ENCODE measurements at places on chromosomes 1 and 21. TPM values are rescaled to one million over a fixed set of nuclear protein-coding genes. Genes with fewer than 3 reads are reported as not detected.

DNA sequence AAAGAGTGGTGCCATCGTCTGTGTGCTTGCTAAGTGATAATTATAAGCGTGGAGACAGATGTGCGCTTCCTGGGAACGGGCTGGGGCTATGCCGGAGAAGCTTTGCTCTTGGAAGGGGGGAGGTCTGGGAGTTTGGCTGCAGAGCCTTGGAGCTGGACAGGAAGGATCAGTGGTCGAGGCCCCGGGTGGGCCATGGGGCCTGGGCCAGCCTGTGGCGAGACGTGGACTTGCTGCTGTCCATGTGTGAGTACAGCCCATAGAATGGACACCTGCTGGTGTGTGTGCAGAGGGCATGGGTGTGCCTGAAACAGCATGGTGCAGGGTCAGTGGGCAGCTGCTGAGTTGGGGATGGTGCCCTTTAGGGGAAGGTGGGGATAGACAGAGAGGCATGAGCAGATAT is 121.3 kb downstream of the PCBP3 start:
- H3K27ac ChIP-seq = no peak overlapping the region
- H3K4me3 ChIP-seq = no peak overlapping the region
- DNase-seq = no peak
- H3K4me1 ChIP-seq = peaks cover 20% of the 10 kb centered on the region

- no peak overlapping the region for H3K4me3 ChIP-seq
- DNase-seq = no peak
- H3K27ac ChIP-seq = no peak overlapping the region
- no peaks in the 10 kb centered on the region for H3K4me1 ChIP-seq
- H3K27me3 ChIP-seq = no peaks in the 10 kb centered on the region
These were observed 12.2 kb downstream of the CDC42BPA start for GRCh38 chr1:227305894-227306626.

DNA sequence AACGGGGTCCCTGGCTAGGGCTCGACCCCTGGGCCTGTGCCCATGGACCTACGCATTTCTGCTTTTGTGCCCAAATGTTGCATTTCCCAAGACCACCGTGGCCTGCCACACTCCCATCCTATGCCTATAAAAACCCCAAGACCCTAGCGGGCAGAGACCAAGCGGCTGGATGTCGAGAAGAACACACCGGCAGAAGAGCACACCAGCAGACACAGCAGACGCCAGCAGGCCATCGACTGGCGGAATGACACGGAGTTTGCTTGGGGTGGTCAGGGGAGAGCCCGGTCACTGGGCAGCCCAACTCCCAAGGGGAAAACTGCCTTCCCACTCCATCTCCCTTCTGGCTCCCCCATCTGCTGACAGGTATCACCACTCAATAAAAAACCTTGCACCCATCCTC is 4.4 kb downstream of the TCP10L start:
- DNase-seq = no peak
- H3K4me3 ChIP-seq = no peak overlapping the region
- no peaks in the 10 kb centered on the region for H3K36me3 ChIP-seq
- H3K27ac ChIP-seq = no peak overlapping the region
- no peaks in the 10 kb centered on the region for H3K4me1 ChIP-seq
- no peaks in the 10 kb centered on the region for H3K27me3 ChIP-seq

CFAP74 gene
- total RNA-seq = not detected

- H3K4me3 ChIP-seq = no peak overlapping the region
- no peak for DNase-seq
- no peaks in the 10 kb centered on the region for H3K36me3 ChIP-seq
- H3K4me1 ChIP-seq = no peaks in the 10 kb centered on the region
- no peaks in the 10 kb centered on the region for H3K27me3 ChIP-seq
- H3K27ac ChIP-seq = no peak overlapping the region
These were observed 6.8 kb upstream of the COL6A2 start for GRCh38 chr21:46091118-46091517.

AADACL4 gene
- not detected for total RNA-seq

- no peak for DNase-seq
- no peaks in the 10 kb centered on the region for H3K27me3 ChIP-seq
- no peaks in the 10 kb centered on the region for H3K36me3 ChIP-seq
- no peak overlapping the region for H3K4me3 ChIP-seq
- no peaks in the 10 kb centered on the region for H3K4me1 ChIP-seq
These were observed 177.7 kb downstream of the ADSS2 start for GRCh38 chr1:244273845-244274619.

GRCh38 chr1:116769561-116769977 is 15.3 kb downstream of the CD2 start:
- peaks cover 87% of the 10 kb centered on the region for H3K4me1 ChIP-seq
- H3K36me3 ChIP-seq = peaks cover 37% of the 10 kb centered on the region
- peak overlapping the region; percentile 40 for H3K27ac ChIP-seq
- no peaks in the 10 kb centered on the region for H3K27me3 ChIP-seq

CENPL gene
- total RNA-seq = 24.9 TPM

DNA sequence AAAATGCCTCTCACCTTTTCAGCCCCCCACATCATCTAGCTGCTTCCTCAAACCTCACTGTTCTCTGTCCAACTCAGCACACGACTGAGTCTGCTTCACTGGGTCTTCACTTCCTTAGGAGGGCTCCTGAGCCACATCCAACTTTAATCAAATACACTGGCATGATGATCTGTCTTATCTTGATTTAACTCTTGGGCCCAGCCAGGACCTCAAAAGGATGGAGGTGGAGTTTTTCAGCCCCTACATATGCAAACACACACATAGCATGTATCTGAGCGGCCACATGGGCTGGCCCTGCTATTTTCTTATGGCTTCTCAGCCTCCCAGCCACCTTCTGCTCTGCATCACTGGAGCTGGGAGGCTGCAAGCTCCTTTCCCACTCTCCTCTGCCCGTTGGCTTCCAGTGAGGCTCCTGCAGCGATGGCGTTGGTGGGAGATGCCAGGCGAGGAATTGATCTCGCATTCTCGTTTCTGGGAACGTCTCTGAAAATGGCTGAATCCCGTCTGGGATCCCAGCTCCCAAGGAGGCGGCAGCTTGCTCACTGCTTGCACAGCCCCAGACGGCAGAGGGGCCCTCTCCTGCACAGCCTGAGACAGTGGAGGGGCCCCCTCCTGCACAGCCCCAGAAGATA is 1.8 kb upstream of the PRXL2B start:
- peak; percentile 36 for DNase-seq
- H3K4me1 ChIP-seq = peaks cover 41% of the 10 kb centered on the region
- H3K4me3 ChIP-seq = peak overlapping the region; percentile 94
- no peaks in the 10 kb centered on the region for H3K27me3 ChIP-seq

GRCh38 chr1:6960291-6960811 is 175.1 kb downstream of the CAMTA1 start:
- no peaks in the 10 kb centered on the region for H3K36me3 ChIP-seq
- DNase-seq = no peak
- no peak overlapping the region for H3K27ac ChIP-seq
- H3K27me3 ChIP-seq = peaks cover 6% of the 10 kb centered on the region

DNA sequence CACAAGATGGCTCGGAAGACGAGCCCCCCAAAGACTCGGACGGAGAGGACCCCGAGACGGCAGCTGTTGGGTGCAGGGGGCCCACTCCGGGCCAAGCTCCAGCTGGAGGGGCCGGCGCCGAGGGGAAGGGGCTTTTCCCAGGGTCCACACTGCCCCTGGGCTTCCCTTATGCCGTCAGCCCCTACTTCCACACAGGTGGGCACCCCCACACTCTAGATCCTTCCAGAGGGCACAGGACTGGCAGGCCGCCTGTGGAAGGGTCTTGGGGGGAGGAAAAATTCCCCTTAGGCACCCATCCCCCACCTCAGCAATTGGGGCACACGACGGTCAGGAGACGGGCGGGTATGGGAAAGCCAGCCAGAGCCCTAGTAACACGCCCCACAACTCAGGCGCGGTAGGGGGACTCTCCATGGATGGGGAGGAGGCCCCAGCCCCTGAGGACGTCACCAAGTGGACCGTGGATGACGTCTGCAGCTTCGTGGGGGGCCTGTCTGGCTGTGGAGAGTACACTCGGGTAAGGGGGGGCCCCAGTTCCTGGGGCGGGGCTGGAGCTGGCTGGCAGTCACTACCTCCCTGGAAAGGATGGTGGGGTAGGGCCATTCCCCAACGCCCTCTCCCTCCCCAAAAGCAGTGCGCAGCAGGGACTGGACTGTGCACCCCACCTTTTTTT is 16.1 kb downstream of the NOC2L start:
- DNase-seq = no peak
- H3K27me3 ChIP-seq = peaks cover 22% of the 10 kb centered on the region
- no peak overlapping the region for H3K4me3 ChIP-seq
- no peak overlapping the region for H3K27ac ChIP-seq

- no peaks in the 10 kb centered on the region for H3K36me3 ChIP-seq
- H3K27me3 ChIP-seq = no peaks in the 10 kb centered on the region
- H3K4me3 ChIP-seq = no peak overlapping the region
- H3K4me1 ChIP-seq = peaks cover 19% of the 10 kb centered on the region
- H3K27ac ChIP-seq = no peak overlapping the region
- DNase-seq = no peak
These were observed 46.9 kb downstream of the IER5 start for GRCh38 chr1:181135437-181135731.

GRCh38 chr1:109201123-109201703 is 12.5 kb upstream of the SARS1 start:
- H3K36me3 ChIP-seq = no peaks in the 10 kb centered on the region
- no peak overlapping the region for H3K4me3 ChIP-seq
- peaks cover 10% of the 10 kb centered on the region for H3K4me1 ChIP-seq
- no peak for DNase-seq
- no peaks in the 10 kb centered on the region for H3K27me3 ChIP-seq

TTC22 gene
- total RNA-seq = 2.8 TPM

- no peak overlapping the region for H3K27ac ChIP-seq
- no peaks in the 10 kb centered on the region for H3K4me1 ChIP-seq
- DNase-seq = no peak
These were observed 97.2 kb upstream of the ZNF678 start for GRCh38 chr1:227466039-227466645.

TFF2 gene
- not detected for total RNA-seq

DNA sequence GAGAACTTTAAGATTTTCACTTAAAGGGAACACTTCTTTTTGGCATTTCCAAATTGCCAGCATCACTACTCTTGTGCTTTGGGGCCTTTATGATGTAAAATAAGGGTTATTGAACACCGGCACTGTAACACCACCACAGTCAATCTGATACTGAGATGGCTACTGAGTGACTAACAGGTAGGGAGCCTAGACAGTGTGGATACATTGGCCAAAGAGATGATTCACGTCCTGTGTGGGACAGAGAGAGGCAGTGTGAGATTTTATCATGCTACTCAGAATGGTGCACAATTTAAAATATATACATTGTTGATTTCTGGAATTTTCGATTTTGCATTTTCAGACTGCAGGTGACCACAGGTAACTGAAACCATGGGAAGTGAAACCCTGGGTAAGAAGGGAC is 261.6 kb downstream of the SPATA17 start:
- no peaks in the 10 kb centered on the region for H3K36me3 ChIP-seq
- no peaks in the 10 kb centered on the region for H3K27me3 ChIP-seq
- H3K4me3 ChIP-seq = no peak overlapping the region
- H3K4me1 ChIP-seq = no peaks in the 10 kb centered on the region
- H3K27ac ChIP-seq = no peak overlapping the region
- DNase-seq = no peak

AADACL3 gene
- total RNA-seq = not detected

DNA sequence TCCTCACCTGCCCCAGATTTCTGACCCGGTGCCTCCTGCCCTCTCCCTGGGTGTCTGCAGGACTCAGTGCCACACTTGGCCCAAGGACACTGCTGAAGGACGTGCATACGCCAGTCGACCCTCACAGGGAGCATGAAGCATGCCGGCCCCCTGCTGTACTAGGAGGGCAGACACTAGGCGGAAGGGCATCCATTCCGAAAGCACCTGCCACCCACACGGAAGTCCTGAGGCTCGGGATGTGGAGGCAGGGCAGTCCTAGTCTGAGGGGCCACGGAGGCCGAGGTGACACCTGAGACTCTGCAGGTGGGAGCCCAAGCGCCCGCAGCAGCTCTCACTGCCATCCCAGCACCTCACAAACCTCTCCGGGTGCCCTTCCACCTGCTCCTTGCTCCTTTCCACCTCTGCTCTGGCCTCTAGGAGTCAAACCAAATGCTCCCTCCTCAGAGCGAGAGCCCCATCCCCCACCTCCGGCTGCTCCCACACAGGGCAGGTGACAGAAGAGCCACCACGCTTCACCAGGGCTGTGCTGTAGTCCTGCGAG is 2.4 kb downstream of the NPHP4 start:
- no peaks in the 10 kb centered on the region for H3K36me3 ChIP-seq
- H3K27me3 ChIP-seq = no peaks in the 10 kb centered on the region
- peaks cover 22% of the 10 kb centered on the region for H3K4me1 ChIP-seq
- no peak overlapping the region for H3K27ac ChIP-seq

SPRR2B gene
- not detected for total RNA-seq

GRCh38 chr1:167697667-167698141 is 24.1 kb upstream of the MPZL1 start:
- no peaks in the 10 kb centered on the region for H3K4me1 ChIP-seq
- no peak for DNase-seq
- H3K27me3 ChIP-seq = no peaks in the 10 kb centered on the region
- H3K36me3 ChIP-seq = peaks cover 77% of the 10 kb centered on the region
- no peak overlapping the region for H3K4me3 ChIP-seq

RGS13 gene
- 0.24 TPM for total RNA-seq

DNA sequence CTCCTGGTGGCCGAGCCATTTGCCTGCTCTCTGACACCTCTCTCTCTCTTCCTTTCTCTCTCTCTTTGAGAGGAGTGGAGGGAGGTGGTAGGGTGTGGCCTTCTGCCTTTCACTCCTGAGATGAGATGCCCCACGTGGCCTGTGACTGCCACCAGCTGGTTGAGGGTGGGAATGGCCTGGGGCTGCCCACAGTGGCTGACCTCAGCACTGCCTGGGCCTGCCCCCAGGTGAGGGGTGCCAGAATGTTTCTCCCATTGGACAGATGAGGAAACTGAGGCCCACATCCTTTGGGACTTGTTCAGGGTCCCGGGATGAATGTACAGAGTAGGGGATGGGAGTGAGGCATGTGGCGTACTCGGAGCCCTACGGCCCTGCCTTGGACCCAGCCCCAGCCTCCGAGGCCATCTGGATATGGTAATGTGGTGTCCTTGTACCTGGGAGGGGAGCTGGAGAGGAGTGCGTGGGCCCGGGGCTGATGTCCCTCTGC is 12.7 kb upstream of the C1orf167 start:
- peaks cover 6% of the 10 kb centered on the region for H3K36me3 ChIP-seq
- peak; percentile 52 for DNase-seq
- no peak overlapping the region for H3K27ac ChIP-seq
- H3K4me3 ChIP-seq = no peak overlapping the region
- no peaks in the 10 kb centered on the region for H3K27me3 ChIP-seq

DFFB gene
- 10.9 TPM for total RNA-seq

DNA sequence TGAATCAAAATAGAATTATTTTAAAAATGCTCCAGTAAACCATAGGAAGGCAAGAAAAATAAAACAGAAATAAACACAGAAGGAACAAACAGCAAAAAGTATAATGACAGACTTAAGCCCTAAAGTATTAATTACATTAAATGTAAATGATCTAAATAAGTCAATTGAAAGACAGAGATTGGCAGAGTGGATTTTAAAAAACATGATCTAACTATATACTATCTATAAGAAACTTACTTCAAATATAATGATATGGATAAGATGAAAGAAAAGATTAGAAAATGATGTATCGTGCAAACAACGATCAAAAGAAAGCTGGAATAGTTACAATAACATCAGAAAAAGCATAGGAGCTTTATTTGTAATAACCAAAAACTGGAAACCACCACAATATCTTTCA is 90.8 kb downstream of the CAMK2N1 start:
- H3K4me3 ChIP-seq = no peak overlapping the region
- H3K27me3 ChIP-seq = no peaks in the 10 kb centered on the region
- no peaks in the 10 kb centered on the region for H3K36me3 ChIP-seq
- DNase-seq = no peak
- H3K4me1 ChIP-seq = no peaks in the 10 kb centered on the region
- H3K27ac ChIP-seq = no peak overlapping the region
